Activated T-cell treated with anti-CD3 and anti-CD28 coated beads, Interleukin-2, amount 50 U/mL, for 24 hours (primary cell): ENCODE measurements at places on chromosomes 11 and 22.

DNA sequence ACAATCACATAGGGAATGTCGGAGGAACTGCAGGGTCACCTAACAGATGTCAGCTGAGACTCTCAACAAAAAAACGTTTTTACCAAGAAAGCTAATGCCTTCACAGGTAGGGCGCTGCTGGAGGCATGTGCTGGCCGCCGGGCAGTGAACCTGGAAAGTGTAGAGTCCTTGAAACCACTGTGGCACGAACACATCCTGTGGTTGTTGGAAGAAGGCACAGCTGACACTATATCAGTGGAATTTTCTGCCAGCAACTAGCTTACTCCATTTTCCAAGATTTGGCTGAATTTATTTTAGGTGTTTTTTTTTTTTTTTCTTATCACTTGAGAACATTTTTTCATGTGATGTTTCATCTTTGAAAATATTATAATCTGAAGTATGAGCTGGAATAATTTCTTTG, 14.2 kb downstream of the TRMU start:
- DNase-seq, result no peak

GRCh38 chr11:12434325-12434654, 56.9 kb downstream of the PARVA start:
- DNase-seq, result no peak

DNA sequence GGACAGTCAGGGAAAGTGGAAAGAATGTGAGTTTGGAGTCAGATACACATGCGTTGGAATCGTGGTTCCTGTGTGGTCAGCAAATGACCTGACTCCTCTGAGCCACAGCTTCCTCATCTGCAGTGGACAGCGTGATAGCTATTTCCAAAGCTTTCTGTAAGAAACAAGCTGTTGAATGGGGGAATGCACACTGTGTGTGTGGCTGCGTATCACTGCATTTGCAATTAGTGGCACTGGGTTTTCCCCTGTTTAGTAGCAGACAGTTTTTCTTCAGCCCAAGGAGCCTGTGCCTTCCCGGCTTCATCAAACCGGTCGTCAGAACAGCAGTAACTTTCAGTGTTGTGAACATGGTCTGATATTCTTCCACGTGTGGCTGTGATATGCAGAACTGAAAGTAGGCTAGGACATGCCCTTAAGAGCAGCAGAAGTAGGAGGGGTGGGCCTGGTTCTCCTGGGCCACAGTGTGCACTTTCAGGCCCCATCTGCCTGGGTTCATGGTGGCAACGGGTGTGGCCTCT, 121.5 kb downstream of the RRAS2 start:
- DNase-seq, result no peak

- no peak for DNase-seq
These were observed 106.2 kb upstream of the USP47 start for GRCh38 chr11:11735586-11735985.

DNA sequence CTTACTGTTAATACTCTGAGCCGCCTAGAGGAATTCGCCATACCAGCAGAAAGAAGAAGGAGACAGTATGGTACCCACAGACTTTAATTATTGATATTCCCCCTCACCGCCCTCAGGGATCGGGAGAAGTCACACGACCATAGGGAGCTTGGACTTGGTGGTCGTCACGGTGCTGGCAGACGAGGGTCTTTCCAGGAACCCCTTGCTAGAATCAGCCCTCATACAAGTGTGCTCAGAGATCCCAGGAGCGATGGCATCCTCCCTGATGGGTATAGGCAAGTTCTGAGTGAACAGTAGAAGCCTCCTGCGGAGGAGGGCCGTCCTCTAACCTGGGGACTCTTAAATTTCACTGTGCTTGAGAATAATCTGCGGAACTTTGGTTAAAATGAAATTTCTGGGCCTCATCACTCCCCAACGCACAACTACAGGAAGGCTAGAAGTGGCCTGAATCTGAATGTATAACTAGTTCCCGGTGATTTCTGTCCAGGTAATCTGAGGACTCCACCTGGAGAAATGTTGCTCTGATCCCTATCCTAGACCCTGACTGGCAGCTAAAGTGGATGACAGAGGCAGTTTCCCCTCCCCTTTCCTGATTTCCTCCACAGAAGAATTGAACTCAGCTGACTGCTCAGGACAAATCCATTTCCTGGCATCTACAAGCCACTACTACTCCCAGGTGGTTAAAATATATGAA, 4.5 kb downstream of the VSIG2 start:
- no peak for DNase-seq

- DNase-seq, result no peak
These were observed 40.9 kb upstream of the ARFGAP3 start for GRCh38 chr22:42897960-42898359.

GRCh38 chr11:21588754-21589153, 604.1 kb upstream of the ANO5 start:
- no peak for DNase-seq

DNA sequence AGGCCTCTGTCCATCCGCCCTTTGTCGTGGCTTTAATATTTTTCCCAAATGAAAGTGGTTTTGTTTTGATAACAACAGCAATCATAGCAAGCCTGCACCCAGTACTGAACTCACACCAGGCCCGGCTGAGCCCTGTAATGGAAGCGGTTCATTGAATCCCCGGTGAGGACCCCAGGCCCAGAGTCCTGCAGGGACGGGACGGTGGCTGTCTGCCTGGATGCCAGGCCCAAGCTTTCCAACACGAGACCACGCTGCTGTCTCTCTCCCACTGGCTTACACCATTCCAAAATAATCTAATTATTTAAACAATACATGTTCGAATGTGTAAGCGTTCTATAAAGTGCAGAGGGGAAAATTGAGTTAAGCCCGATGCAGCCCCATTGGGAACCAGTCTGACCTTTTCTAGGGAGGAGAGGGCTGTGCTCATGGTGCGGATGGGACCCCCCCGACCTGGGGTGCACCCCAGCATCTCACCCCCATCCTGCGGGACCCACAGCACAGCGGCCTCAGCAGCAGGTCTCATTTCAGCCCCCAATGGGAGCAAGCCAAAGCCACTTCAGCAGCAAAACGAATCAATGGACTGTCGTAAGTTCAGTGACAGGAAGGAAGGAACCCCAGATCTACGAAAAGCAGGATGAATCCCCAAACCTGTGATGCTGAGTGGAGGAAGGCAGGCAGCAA, 1046.9 kb downstream of the BRD1 start:
- no peak for DNase-seq

DNA sequence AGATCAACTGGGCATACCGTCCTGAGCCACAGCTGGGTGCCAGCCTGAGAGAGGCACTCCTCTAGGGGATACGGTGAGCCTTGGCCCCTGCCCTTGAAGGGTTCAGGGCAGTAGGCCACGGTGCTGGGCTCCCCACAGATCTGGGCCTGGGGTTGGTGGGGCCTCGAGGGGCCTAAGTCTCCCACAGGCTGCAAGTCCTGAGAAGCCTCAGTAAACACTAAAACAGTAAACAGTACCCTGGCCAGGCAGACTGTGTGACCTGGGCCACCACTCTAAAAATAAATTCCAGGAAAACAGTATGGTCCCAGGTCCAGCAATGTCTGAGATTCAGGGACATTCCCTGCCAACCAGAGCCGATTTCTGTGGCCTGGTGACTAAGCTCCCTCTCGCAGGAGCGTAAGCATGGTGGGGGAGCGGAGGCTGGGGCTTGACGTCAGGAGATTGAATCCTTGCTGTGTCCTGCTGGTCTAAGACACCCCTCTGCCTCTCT, 2.3 kb upstream of the RHOD start:
- DNase-seq, result no peak

GRCh38 chr11:10326012-10326964, 21.4 kb downstream of the ADM start:
- no peak for DNase-seq

DNA sequence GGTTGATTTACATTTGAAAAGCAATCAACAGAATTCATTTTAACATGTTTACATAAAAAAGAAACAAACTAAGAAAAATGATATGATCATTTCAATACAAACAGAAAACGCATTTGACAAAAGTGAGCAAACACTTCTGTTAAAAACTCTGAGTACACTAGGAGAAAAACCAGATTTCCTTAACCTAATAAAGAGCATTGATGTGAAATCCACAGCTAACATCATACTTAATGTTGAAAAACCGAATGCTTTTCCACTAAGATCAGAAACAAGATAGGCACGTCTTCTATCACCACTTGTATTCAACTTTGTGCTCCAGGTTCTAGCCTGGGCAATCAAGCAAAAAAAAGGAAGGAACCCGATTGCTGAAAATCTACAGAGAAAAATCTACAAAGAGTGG, 227.6 kb downstream of the SBF2 start:
- no peak for DNase-seq

DNA sequence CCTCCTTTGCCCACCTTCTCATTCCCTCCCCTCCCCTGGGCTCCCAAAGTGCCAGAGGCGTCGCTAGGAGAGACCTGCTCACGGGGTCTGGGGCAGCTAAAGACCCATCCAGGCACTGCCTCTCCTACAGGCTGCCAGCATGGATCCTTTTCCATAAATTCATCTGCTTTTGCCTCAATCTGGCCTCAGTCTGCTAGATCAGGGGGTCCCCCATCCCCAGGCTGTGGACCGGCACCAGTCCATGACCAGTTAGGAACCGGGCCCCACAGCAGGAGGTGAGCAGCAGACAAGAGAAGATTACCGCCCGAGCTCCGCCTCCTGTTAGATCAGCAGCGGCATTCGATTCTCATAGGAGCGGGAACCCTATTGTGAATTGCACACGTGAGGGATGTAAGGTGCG, 12.3 kb downstream of the LTO1 start:
- no peak for DNase-seq

DNA sequence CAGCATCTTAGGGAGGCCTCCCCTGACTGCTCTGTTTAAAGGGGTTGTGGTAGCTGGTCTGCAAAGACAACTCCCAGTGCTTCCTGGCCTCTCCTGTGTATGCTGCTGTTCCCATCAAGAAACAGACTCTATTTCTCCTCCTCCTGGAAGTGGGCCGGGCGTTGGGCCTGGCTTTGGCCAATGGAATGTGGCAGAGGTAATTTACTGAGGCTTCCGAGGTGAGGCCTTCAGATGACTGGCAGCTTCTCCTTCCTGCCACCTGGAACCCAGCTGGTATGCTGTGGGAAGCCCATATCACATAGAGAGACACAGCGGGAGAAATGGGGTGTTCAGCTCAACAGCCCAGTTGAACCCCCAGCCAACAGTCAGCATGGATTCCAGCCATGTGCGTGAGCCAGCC, 25.1 kb upstream of the EIF3D start:
- DNase-seq, result no peak

DNA sequence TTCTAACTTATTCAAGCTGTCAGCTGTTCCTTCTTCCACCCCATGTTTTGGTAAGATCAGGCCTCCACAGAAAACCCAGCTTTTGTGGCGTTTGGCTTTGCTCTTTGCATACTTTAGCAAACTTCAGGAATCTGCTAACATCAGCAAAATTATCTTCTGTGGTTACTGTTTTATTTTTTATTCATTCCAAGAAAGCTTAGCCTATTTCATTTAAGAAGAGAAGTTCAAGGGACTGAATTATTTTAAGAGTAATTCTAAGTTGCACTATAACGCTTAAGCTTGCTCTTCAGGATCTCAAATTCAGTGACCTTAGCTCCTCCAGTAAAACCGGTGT, 1.1 kb downstream of the JHY start:
- no peak for DNase-seq

DNA sequence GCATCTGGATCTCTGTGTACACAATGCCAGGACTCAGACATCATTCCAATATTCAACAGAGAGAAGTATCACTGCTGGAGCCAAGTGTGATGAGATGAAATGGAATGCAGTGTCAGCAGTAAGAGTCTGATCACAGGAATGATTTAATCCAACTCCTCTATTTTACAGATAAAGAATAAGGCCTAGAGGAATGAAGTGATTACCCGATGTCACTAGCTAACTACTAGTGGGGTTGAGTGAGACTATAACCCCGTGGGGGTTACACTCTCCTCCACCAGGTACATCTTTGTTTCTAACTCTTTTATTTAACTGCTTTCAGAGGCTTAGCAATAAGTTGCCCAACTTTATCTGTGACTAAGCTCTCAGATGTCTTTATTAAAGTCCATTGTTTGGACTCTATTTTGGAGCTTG, 94.2 kb upstream of the FAT3 start:
- DNase-seq, result no peak

GRCh38 chr11:75317446-75318122, 33.9 kb downstream of the ARRB1 start:
- no peak for DNase-seq

DNA sequence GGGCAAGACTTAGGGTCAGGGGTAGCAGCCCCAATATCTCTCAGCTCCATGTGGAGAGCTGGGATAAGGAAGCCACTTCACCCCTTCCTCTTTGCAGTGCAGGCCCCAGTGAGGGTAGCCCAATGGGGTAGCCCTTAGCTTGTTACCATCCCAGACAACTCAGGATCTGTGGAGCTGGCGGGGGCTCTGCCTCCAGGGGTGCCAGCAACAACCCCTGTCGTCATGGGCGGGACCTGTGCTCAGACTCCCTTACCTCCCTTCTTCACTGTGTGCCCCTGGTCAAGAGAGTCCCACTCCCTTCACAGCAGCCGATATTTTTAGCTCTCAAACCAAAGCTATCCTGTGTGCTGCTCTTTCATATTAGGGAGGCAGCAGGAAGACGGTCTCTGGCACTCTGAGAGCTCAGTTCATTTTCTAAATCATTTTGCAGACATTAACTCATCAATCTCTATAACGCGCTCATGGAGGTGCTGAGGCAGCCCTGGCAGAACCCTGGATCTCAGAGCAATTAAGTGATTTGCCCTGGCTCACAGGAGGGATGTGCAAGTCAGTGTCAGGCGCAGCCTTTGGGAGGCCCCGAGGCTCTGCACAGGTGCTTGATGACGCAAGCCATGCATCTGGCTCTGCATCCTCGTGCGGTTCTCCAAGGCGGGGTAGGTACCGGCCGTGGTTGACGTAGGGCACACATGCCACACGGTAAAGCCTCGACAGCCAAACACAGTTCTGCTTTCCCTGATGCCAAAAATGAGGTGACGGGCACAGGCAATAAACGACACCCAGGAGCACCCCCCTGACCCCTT, 357.6 kb downstream of the SHANK2 start:
- no peak for DNase-seq

GRCh38 chr22:46863794-46864193, 101.3 kb downstream of the TBC1D22A start:
- DNase-seq, result no peak

GRCh38 chr11:121374286-121374985, 77.7 kb upstream of the SORL1 start:
- DNase-seq, result no peak
